Activated T-helper 1 cell treated with anti-CD3 and anti-CD28 coated beads, Interleukin-2, amount 50 U/mL, for 16 hours (primary cell): ENCODE measurements at places on chromosomes 5 and 9.

DNA sequence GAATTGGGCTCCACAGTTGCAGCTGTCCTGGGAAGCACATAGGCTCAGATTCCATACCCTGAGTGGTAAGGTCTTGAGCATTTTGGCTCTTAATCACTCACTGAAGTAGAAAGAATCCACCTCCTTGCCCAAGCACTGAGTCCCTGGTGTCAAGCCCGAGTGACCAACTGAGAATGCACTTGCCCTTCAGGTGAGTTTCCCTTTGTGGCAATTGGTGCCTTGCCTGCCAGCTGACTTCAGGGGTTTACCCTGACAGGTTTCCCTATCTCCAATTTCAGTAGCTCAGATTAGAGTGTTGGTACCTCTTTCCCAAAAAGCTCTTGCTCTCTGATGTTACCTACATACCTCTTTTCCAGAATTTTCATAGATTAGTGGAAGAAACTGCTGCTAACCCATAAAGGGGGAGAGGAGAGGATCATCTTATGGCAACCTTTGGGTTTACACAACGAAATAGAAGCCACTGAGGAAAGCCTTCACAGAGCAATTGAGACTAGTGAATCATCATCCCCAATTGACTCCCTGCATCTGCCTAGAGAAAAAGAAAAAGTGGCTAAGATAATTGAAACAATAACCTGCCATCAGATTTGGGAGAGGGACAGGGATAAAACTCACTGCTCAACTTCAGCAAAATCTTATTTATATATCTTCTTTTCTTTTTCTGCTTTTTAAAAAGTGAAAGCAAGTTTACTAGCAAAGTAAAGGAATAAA, 48.6 kb downstream of the CCL28 start:
- DNase-seq = no peak

GRCh38 chr9:135602789-135603481, 36.4 kb downstream of the GLT6D1 start:
- DNase-seq = peak; percentile 23

DNA sequence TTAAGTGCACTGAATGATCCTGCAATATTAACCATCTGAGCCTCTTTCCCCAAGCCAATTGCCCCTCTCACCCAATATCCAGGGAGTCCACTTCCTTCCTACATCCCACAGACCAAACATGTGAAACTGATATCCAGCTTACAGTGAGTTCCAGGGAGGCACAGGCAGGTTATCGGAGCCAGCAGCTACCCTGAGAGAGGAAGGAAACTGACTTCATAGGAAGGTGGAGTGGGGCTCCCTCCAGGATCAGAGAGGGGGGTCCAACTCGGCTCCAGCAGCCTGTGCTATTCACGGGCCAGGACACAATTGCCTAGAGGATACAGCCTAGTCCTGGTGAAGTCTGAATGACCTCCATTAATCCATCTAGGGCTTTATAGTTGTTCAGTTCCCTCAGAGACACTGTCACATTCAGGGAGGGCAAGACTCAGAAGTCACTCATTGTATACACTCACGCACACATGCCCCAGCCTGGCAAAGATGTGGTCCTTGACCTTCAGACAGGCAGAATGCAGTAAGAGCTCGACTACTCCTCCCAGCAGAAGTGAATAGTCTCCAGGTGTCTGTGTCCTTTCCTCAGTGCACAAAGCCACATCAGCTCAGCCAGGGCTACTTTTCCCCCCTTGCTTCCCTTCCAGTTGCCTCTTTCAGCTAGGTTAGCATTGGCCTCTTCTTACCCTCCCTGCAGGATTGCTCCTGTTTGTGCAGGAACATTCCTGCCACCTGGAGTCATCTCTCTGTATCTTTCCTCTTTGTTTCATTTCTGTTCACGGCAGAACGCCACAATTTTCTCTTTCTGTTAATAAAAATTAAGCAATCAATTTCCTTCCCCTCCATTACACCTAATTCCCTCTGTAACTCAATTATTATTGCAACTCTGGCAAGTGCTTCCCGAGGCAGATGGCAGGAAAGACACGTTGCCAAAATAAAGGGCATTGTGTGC, 501.7 kb downstream of the ARHGEF28 start:
- DNase-seq = no peak

DNA sequence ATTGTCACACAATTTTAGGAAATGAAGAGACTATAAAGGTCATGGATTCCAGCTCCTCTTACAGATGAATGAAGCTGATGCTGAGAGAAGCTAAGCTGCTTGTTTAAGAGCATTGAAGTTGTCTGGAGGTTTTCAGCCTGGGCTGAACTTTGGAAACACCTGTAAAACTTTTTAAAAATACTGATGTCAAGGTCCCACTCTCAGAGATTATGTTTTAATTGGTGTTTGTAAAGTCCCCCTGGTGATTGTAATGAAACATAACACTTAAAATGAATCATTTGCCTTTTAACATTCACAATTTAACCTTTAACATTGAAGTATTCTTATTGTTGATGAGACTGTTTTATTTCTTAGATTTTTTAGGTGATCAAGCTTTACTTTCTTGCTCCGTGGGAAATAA, 16.4 kb downstream of the RAD23B start:
- DNase-seq = no peak

DNA sequence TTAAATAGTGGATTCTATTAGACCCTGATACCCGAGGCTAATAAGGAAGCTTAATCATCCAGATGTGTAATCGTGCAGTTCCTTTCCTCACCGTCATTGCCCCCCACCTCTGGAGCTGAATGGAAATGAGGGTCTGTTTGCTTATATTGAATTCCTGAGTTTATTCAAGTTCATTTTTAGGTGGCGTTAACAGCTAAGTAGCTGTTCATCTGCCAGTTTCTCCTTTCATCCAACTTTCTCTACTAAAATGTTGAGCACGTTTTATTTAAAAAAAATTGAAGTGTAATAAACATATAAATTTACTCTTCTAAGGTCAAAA, 291.0 kb downstream of the DOCK8 start:
- no peak for DNase-seq

DNA sequence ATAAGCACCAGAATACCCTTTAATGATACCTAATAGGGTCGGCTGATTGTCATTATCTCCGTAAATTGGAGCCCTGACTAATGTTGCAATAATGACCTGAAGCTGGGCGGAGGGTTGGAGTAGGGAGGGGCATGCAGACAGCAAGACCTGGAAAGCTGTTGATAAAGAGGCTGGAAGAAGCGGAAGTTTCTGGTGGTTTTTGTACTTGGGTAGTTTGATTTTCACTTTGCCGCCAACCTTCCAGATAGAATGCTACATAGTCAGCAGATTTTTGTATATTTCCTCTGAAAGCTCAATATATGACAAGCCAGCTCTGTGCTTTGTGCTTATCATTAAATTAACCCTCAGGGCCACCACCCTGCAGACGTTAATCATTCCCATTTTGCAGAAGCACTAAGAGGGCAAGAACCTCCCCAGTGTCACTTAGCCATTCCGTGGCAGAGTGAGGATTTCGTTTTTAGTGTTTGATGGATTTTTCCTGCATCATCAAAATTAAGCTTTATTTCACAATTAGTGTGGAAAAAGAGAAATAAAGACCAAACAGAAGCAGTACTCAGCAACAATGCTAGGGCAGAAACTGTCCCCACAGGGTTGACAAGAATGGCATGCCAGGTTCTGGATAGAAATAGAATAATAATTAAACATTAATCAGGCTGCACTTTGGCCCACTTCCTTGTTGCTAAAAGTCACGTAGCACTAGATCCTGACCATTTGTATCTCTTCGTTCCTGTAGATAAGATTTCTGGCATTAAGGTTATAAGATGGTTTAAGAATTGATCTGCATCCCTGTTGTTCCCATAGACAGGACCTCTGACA, 34.7 kb downstream of the DIRAS2 start:
- no peak for DNase-seq

GRCh38 chr5:59116231-59116865, 533.5 kb downstream of the RAB3C start:
- no peak for DNase-seq

GRCh38 chr9:92042260-92042659, 73.0 kb downstream of the SPTLC1 start:
- DNase-seq = no peak

DNA sequence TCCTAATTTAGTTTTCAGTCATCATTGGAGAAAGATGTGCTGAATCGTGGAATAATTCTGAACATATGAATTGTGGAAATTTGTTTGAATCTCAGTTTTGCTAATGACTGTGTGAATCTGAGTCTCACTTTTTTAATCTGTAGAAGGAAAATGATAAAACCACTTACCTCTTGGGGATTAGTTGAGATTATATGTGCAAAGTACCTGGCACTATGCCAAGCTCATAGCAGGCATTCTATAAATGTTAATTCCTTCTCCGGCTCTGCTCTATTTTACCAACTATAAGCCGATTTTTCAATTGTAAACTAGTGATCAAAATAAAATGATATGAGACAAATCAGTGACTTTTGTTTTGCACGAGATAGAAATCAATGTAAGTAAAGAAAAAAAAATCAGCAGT, 290.8 kb downstream of the TRPM3 start:
- DNase-seq = no peak

- no peak for DNase-seq
These were observed 129.6 kb upstream of the NMUR2 start for GRCh38 chr5:152534641-152535040.
